ENCODE measurements at places on chromosomes 12 and 14.
A peak's percentile ranks its signal among the peaks of the same experiment; 100 is the strongest.

- no peak for DNase-seq
Measured at GRCh38 chr12:54197431-54197909, 8.7 kb upstream of the SMUG1 start.

DNA sequence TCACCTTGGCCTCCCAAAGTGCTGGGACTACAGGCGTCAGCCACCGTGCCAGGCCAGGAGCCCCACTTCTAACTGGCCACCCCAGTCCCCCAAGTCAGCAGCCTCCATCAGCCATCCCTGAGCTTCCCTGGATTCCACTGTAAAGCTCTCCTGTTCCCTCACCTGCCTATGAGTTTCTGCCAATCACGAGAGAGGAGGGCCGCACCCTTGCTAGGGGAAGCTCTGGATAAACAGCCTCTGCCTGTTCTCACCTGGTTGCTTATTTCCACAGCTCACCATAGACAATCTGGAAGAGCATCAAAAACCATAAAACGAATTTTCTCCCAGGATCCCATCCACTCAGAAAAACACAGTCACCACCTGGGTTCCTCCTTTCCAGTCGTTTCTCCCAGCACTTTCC is 5.0 kb downstream of the CDCA4 start:
- DNase-seq, result no peak

GRCh38 chr14:93775158-93775557 is 13.1 kb downstream of the PRIMA1 start:
- no peak for DNase-seq

DNA sequence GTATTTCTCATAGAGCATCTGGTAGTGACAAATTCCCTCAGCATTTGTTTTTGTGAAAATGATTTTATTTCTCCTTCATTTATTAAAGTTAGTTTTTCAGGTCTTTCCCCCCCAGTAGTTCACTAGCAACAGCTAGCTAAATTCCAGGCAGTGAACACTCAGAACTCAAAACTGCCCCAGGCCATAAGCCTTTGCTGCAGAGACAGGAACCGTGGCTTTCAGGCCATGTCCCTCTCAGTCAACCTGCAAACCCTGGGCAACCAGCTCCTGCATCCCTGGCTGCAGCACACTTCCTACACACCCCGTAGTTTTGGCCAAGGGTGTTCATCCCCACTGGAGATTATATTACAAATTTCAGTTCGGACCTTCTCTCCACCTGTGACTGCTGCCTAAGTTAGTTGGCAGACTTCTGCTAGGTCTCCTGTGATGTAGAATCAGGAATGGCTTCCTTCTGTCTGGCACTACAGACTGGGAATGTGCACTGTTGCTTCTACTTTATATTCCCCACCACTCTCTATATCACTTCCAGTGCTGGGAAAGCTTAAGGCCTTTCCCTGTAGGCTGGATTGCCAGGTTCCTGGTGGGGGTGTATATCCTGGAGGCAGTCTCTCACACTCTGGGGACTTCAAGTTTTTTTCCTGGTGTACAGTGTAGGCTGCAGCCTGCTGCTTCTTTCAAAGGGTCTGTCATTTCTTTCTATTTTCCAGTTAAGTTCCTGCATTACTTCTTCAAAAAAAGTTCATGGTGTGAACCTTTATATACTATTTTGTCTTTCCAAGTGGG is 924.4 kb upstream of the LRFN5 start:
- no peak for DNase-seq

DNA sequence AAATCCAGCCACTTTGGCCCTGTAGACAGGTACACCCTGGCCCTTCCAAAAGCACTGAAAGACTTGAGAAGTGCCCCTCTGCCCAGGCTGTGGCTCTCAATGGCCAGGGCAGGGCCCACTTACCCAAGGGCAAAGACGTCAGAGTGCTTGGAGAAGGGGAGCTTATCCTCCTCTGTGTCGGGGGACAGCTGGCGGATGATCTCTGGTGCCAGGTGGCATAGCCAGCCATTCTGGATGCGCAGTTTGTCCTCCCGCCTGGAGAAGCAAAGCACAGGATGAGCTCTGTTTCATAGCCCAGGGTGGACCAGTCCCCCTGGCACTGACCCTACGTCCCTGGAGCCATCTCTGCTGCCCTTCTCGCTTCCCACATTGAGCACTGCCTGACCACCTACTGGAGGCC is 114.9 kb upstream of the NOS1 start:
- no peak for DNase-seq

DNA sequence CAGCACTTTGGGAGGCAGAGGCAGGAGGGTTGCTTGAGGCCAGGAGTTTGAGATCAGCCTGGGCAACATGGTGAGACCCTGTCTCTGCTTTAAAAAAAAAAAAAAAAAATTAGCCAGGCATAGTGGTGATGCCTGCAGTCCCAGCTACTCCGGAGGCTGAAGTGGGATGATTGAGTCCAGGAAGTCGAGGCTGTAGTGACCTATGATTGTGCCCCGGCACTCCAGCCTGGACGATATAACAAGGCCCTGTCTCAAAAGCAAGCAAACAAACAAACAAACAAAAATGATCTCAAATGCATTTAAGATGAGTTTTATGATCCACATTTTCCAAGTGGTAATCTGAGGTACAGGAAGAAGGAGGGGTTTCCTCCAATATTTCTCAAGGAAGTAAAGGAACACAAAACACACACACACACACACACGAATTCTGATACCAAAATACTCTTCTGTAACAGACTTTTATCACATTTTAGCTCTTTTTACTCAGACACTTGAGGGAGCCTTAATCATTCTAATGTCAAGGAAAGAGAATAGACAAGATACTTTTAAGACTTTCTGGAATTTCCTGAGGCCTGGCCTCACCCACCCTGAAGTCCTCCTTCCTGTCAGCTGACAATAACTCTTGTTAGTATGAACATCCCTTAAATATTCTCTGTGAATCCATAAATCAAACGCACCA is 44.4 kb upstream of the CERS5 start:
- no peak for DNase-seq

GRCh38 chr12:57008178-57008577 is 1.8 kb upstream of the ZBTB39 start:
- no peak for DNase-seq

GRCh38 chr14:50082784-50083466 is 33.4 kb downstream of the VCPKMT start:
- peak; percentile 77 for DNase-seq

DNA sequence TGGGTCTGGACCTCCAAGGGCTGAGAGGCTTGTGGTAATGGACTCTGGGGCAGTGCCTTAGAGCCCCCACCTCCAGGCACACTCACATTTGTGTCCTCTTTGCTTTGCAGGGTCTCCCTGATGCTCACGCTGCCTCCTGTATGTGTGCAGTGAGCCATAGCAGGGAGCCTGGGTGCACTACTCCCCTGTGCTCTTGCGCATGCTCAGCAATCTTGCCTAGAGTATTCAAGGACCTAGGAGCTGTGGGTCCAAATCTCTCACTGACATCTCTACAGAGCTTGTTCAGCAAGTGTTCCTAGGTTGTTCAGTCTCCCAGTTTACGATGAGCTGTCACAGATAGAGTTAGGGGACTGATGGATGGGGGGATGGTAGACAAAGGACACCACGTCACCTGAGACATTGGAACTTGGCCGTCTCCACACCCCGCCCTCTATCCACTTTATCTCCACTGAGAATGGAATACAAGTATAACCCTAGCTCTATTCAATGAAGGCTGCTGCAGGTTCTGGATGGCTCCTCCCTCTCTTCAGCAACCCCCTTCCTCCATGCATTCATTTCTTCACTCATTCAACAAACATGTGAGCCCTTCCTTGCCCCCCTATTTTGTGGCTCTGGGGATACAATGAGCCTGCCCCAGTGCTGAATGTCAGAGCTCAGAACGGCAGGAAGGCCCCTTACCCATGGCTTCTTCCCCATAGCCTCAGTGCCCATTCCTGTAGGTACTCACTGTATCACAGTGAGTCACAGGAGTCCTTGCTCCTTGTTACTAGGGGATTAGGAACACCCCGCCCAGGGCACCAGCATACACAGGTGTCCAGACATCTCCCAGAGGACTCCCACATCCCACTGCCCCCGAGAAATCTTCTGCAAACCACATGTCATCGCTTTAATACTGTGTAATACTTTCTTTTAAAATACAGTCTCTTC is 31.2 kb downstream of the FIGNL2 start:
- DNase-seq, result no peak

DNA sequence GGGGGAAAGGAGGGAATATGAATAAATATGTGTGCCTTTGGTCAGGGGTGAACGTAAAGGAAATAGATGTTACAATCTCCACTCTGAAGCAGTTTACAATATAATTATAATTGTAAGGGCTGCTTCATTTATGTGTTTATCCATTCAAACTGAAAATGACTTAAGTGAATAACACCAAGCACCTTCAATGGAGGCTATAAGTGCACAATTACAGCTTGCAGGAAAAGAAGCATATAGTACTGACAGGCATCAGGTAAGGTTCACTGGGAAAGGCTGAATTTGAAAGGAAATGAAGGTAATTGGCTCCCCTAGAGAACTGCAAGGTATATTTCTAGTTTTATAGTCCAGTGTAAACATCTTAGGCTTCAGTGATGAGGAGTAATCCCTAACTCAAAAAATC is 192.7 kb downstream of the STXBP6 start:
- no peak for DNase-seq

DNA sequence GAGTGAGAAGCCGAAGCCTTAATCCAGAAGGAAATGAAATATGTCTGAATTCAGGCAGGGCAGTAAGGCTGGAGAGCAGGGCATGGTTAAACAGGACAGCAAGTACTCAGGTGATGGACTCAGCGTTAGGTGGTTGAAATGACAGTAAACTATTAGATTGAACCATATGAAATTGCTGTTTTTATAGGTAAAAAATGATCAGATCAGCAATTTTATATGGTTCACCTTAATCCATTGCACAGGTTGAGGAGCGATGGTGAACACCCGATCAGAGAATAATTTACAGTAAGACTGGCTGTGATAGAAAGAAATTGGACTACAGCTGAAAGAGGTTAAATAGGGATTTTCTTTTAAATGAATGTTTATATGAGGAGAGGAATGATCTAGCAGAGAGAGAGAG is 56.6 kb downstream of the TTC6 start:
- no peak for DNase-seq

DNA sequence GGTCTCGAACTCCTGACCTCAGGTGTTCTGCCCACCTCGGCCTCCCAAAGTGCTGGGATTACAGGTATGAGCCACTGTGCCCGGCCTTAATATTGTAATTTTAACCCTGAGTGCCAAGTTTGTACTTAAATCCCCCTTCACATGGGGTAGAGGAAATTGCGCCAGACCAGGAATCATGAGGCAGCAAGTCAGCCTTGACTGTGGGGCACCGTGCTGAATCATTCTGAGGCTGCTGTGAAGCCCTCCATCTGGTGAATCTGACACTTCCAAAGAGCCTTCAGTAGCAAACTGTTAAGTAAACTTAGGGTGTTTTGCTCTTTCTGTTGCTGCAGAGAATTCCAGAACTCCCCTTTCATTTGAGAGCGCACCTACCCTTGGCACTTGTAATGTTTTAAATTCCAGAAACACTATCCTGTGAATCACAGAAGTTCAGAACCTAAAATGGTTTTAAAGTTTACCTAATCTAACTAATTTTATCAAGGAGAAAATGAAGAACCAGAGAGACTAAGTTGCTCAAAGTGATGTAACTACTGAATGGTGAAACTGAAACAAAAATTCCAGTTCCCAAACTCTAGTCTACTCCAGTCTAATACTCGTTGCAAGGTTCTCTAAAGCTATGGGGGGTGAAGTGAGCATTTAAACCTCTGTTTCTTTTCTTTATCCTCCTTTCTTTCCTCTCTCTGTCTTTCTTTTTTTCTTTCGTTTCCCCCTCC is 7.5 kb downstream of the HEBP1 start:
- no peak for DNase-seq

GRCh38 chr14:76812093-76812421 is 625 bp downstream of the ANGEL1 start:
- no peak for DNase-seq

DNA sequence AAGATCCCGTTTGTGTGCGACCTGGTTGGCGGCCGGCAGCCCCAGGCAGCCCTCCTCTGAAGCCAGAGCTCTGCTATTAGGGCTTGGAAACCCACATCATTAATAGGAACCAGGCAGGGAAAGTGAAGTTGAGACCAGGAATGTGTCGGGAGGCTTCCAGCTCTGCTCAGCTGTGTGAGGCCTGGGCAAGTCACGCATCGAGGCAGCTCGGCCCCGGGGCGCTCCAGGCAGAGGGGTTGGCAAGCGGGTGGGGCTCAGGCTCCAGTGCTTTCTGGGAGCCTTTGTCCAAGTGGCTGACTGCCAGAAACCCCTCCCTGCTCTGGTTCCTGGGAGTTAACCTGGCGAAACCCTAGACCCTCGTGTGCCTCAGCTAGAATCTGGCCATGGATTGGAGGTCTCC is 1151.7 kb downstream of the VRK1 start:
- DNase-seq, result no peak

GRCh38 chr12:60724475-60724874 is 1128.6 kb downstream of the SLC16A7 start:
- DNase-seq, result no peak

GRCh38 chr14:23160924-23161522 is 22.4 kb downstream of the SLC7A8 start:
- DNase-seq, result no peak

GRCh38 chr14:76050797-76051392 is 65.3 kb downstream of the IFT43 start:
- DNase-seq, result peak; percentile 35

DNA sequence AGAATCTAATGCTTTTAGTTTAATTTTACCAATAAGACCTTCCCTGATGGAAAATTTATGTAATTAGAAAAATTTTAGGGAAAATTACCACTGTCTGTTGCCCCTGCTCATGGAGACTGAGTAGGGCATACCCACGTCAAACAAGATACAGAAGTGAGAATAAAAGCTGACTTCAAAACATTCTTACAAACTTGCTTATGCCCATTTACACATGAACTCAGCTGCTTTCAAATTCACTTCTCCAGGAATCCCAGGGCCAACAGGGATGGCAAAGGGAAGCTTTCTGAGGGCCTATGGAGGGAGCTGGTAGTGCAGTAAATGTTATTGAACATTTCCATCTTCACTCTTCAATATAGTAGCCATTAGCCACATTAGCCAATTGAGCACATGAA is 4.8 kb upstream of the NINJ2 start:
- DNase-seq, result no peak

GRCh38 chr12:18221726-18222125 is 39.6 kb upstream of the PIK3C2G start:
- DNase-seq, result no peak

All from T follicular helper cell (primary cell).